BE2C (cell line): ENCODE measurements at places on chromosomes 2 and 18.

- DNase-seq = peak; percentile 37
Measured at GRCh38 chr2:214587442-214587841, 176.6 kb downstream of the VWC2L start.

- DNase-seq = no peak
Measured at GRCh38 chr2:25618676-25619075, 54.7 kb downstream of the DTNB start.

DNA sequence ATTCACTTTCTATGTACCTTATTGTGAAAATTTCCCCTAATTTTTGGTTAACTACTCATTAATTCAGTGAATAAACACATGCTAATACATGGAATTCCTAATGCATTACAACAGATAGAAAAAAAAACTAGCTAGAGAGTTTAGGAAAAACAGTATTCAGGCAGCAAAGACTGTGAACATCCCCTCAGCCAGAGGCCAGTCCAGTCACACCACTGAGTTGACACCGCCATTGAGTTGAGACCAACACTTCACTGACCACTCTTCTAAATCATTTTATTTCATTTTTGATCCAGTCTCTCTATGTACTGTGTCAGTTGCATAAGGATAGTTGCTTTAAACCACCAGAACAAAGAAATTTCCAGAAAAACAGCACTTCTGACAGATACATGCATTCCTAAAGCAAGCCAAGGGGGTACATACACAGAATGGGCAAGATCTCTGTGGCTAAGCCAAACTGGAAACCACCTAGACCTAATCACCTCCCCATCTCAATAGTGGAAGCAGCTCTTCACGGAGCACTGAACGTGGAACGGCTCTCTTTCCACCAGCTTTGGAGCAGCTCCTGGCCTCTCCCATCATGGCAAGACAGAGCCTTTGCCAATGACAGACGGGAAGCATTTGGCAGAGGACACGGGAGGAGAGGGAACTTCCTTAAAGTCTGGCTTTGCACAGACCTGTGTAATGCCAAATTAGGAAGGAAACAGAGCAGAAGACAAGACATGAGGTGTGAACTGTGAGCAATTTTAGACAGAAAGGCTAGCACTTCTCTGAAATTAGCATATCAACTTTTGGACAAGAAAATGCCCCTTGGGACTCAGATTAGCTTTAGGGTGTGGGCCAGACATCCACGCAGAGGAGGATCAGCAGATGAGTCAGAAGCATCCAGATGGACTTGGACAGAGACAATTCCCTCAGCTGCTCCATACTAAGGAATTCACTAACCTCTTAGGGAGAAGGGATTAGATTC lies 36.4 kb downstream of the CACNB4 start:
- no peak for DNase-seq

GRCh38 chr2:223464071-223464470 lies 138.1 kb downstream of the SCG2 start:
- no peak for DNase-seq

- DNase-seq = no peak
Measured at GRCh38 chr2:24816404-24816803, 23.2 kb downstream of the CENPO start.

GRCh38 chr18:37481491-37481890 lies 84.1 kb downstream of the CELF4 start:
- DNase-seq = no peak

GRCh38 chr2:69177785-69178636 lies 165.0 kb downstream of the ANTXR1 start:
- DNase-seq = peak; percentile 84

- no peak for DNase-seq
Measured at GRCh38 chr2:44969936-44970335, 28.4 kb downstream of the SIX3 start.

DNA sequence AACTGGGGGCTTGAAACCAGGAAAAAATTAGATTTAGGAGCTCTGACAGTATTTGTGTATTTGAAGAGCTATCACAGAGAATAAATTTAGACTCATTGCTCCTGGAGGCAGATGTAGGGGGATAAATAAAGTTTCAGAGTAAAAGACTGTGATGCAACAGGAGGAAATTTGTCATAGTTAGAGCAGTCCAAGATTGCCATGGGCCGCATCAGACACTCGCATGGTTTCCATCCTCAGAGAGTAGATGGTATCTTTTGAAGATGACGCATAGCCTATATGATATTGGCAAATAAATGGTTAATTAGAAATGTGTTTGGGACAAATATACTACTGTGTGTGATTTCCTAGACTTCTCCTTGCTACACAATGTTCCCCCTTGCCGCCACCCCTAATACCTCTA lies 170.5 kb downstream of the FTCDNL1 start:
- DNase-seq = no peak

DNA sequence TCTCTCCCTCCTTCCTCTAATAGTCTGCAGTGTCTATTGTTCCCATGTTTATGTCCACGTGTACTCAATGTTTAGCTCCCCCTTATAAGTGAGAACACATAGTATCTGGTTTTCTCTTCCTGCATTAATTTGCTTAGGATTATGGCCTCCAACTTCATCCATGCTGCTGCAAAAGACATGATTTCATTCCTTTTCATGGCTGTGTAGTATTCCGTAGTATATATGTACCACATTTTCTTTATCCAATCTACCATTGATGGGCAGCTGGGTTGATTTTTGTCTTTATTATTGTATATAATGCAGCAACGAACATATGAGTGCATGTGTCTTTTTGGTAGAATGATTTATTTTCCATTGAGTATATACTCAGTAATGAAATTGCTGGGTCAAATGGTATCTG lies 13.8 kb downstream of the GKN2 start:
- no peak for DNase-seq

GRCh38 chr18:21295101-21295500 lies 53.1 kb downstream of the GREB1L start:
- no peak for DNase-seq

DNA sequence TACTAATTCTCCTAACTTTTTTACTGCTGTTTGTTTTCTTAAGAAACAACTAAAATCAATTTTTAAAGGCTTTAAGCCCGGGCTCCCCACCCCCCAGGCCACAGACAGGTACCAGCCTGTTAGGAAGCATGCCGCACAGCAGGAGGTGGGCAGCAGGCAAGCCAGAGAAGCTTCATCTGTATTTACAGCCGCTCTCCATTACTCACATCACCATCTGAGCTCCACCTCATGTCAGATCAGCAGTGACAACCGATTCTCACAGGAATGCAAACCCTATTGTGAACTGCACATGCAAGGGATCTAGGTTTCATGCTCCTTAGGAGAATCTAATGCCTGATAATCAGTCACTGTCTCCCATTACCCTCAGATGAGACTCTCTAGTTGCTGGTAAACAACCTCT lies 517.0 kb downstream of the NRXN1 start:
- DNase-seq = no peak

DNA sequence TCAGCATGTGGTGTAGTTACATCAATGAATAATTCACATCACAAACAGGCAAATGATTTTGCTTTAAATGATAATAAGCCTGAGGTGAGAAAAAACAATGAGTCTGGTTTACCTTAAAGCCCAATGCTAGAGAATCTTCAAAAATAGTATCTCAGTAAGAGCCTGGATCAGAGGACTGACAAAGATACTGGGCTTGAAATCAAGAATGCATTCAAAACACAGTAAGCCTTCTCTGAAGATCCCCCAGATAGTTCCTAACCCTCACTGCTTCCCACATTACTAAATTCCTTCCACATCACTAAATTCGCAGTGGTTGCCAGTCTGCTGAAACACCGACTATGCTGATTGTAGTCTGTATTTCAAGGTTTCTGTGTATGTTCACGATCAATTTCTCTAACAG lies 514.9 kb downstream of the SUCLG1 start:
- no peak for DNase-seq

- no peak for DNase-seq
Measured at GRCh38 chr18:40956213-40956612, 998.8 kb upstream of the PIK3C3 start.

DNA sequence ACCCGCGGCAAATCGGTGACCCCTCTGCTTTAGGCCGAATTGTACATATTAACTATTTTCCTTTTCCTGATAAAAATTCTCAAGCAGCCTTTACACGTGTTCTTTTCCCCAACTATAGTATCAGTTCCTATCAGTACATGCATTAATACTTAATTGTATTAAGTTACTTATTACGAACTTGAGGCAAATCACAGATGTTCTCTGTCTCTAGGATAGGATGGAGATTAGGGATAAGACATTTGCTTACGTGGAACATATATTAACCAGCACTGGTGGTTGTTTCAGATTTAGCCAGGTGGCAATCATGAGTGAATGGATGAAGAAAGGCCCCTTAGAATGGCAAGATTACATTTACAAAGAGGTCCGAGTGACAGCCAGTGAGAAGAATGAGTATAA lies 675 bp downstream of the GEMIN6 start:
- no peak for DNase-seq
